ENCODE measurements at places on chromosomes 2 and 18.

DNA sequence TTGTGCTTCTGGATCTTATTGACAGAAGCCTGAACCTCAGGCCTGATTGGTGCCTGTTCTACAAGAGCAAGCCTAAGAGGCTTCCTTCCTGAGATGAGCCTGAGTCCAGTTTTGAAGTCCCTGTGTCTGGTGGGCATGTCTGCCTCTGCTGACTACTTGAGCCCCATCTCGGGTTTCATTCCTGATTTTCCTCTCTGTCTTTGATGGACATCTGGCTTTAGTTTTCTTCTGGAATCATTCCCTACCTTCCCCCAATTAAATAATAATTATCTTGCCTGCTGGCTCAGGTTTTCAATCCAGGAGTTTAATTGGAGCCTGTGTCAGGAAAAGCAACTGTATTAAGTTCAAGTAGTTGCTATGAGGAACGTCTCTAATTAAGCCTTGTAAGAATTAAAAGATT is 135.5 kb upstream of the MC4R start:
- no peak for DNase-seq

DNA sequence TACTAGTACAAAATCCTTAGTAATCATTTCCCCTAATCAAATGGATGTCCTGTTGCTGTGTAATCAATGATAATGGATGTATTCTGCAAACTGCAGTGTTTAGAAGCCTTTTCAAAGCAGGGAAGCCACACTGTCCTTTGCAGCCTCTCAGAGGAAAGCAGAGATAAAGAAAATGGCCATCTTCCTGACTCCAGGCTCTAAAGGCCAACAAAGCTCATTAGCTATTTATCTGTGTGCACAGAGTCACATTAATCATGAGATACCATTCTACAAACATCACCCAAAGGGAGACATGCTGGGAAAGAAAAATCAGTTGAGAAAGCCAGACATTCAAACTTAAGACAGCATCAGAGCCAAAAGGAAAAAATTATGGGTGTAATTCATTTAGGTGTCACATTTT is 165.0 kb downstream of the RAD51AP2 start:
- DNase-seq, result no peak

- no peak for DNase-seq
Measured at GRCh38 chr18:56517196-56517595, 121.2 kb downstream of the TXNL1 start.

DNA sequence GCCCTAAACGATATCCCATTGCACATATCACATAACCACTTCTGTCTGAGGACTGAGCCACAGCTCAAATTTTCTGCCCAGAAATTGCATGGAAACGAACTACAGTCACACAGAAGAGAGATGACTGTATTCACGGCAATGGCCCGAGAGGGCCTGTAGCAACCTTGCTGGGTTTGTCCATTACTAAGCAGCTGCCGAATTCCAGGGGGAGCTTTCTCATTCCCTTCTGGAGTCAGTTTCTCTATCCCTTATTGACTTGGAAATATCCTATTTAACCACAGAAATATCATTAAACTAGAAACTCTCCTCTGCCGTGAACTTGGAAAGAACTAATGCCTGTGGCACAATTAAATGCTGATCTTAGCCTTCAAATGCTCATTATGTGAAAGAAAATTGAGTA is 183.9 kb downstream of the DNER start:
- DNase-seq, result no peak

GRCh38 chr18:46046126-46046525 is 25.9 kb downstream of the PSTPIP2 start:
- no peak for DNase-seq

DNA sequence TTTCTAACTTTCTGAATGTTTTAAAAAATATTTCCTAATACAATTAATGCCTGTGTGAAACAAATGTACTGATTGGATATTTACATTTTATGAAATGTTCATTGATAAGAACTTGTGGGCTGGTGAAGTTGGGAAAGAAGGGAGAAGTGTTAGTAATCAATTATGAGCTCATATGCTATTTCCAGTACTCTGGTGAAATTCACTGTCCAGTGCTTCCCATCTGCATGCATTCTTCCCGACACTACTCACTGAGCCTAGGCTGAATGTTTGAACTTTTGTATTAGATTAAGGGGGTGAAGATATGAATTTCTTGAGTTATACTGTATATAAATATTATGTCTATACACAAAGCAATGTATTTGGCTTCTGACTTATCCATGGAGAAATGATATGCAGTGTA is 36.0 kb downstream of the SKA1 start:
- DNase-seq, result no peak

Data from endothelial cell (in vitro differentiated cells).